Breast epithelium (tissue), 4 donors: ENCODE measurements at places on chromosomes 3 and 15.

- DNase-seq: no peak
These were observed 139.9 kb downstream of the ROBO2 start for GRCh38 chr3:77179762-77180161.

- no peak for DNase-seq
These were observed 9.8 kb upstream of the SNRPN start for GRCh38 chr15:24944954-24945353.

- DNase-seq: no peak
These were observed 295.7 kb downstream of the UNC13C start for GRCh38 chr15:54273928-54274327.

DNA sequence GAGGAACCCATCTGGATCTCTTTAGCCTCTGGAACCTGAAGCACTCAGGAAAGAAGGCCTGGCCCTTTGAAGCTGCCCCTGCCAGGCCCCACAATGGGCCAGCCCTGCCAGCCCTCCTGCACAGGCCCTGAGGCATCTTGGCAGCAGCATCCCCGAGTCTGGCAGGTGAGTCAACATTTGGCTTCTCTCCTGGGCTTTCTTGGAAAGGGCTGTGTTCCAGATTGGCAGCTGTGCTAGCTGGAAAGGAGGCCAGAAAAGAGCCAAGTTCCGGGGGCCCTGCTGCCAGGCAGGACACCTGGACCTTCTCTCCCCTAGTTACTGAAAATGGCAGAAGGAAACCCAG, 187.2 kb downstream of the SHQ1 start:
- DNase-seq: peak; percentile 93

- no peak for DNase-seq
These were observed 126.4 kb downstream of the ADAMTS9 start for GRCh38 chr3:64561325-64561843.

DNA sequence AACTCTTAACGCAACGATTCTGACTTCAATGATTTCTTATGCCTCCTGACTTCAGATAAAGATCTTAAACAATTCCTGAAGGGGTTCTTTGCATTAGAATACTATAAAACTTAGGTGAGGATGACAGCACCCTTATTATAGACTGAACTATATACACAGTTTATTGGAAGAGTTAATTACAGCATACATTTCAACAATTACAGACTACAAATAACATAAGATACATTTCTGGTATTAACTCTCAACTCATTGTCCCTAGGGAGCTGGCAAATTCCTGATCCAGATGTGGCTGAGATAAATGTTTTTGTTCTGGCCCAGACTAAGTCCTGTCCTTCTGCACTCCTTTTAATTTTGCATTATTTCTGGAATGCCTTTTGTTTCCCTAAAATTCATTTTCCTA, 155.5 kb upstream of the TMC3 start:
- DNase-seq: no peak

GRCh38 chr3:81624756-81625155, 136.7 kb downstream of the GBE1 start:
- DNase-seq: no peak

DNA sequence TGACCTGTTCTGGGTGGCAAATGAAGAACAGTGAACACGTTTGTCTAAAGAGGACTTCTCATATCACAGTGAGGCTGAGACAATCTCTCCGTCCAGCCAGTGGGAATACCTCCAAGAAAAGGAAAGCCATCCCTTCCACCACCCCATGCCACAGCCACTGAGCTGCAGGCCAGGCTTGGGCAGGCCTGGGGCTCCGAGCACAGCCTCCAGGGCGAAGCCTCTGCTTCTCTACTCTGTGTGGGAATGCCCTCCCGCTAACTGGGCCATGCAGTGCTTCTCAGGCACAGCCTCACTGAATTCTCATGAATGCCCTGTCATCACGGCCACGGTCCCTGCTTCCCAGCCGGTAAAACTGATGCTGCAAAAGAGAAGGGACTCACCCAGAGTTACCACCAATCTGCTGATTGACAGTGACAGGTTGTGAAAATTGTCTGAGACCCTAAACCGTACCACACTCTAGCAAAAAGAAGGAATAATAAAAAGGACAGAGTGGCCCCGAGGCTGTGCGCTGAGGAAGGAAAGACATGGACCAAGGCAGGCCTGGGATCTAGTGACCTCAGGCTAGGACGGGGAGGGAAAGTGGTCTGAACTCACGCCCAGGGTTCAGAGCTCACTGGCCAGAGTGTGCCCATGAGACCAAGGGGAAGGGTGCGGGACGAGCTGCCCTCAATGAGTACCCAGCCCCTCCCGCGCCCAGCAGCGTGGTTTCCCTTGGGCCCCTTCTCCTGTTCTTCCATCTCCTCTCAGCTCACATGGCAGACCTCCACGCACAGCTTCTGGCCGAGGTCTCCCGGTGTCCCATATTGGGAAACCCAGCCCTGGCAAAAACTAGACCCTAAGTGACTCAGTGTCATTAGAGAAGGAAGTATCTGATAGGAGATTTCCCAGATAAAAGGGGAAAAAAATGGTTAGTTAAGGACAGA, 52.8 kb downstream of the DHX30 start:
- no peak for DNase-seq

- no peak for DNase-seq
These were observed 19.2 kb upstream of the UBE2Q2 start for GRCh38 chr15:75823860-75824613.

DNA sequence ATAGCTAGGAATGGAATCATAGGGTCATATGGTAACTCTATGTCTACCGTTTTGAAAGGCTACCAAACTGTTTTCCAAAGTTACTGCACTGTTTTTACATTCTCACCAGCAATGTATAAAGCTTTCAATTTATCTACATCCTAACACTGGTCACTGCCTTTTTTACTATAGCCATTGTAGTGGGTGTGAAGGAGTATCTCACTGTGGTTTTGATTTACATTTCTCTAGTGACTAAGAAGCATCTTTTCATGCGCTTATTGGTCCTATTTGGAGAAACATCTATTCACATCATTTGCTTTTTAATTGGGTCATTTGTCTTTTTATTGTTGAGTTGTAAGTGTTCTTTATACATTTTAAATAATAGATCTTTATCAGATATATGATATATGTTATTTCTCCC, 53.3 kb downstream of the PIK3R4 start:
- DNase-seq: no peak

- no peak for DNase-seq
These were observed at the start of gene GHRL for GRCh38 chr3:10292505-10293419. TSS of gene GHRL (minus strand) at chr3:10292947. CDS start at chr3:10290180, 2,767 bp downstream.

DNA sequence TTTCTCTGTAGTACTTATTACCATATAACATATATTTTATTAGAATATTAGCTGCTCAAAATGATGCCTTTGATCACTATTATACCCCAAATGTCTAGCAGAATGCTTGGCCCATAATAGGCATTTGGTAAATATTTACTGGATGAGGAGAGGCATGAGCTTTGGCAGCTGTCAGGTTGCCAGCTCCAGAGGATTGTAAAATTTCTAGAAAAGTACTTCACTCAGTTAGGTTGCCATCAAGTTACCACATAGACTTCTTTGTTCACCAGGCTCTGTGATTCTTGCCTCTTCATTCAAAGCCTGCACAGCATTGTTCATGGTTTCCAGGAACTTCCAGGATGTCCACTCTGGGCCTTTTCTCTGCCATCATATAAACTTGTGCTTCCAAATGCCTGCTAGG, 582.8 kb downstream of the PDCD6IP start:
- no peak for DNase-seq

- DNase-seq: no peak
These were observed 227.7 kb upstream of the CNTN3 start for GRCh38 chr3:74842141-74842540.

DNA sequence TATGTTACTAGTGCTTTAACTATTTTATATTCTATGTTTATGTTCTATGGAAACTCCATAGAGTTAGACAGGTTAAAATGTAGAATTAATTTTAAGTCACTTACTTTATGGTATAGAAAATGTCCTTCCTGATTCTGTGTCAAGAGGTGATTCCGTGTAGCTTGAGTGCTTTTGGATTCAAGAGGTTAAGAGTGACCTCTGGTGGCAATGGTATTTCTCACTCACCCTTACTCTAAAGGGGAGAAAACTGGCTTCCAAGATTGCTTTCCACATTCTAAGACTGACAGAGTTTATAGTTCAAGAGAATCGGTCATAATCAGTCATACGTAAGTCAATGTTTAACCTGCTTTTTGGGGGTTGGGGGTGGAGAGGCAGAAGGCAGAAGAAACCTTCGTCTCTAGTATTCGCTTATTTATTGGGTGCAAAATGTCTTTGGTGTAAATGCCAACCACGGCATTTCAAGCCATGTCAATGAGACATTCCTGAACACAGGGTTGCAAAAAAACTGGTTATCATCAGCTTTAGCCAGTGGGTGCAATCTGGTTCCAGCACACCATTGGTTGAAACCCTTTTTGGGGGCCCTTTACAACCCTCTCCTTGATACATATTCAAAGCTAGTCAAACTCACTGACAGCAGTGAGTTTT, 92.0 kb upstream of the VGLL3 start:
- no peak for DNase-seq

- DNase-seq: no peak
These were observed 20.3 kb downstream of the NIT2 start for GRCh38 chr3:100354850-100355249.

DNA sequence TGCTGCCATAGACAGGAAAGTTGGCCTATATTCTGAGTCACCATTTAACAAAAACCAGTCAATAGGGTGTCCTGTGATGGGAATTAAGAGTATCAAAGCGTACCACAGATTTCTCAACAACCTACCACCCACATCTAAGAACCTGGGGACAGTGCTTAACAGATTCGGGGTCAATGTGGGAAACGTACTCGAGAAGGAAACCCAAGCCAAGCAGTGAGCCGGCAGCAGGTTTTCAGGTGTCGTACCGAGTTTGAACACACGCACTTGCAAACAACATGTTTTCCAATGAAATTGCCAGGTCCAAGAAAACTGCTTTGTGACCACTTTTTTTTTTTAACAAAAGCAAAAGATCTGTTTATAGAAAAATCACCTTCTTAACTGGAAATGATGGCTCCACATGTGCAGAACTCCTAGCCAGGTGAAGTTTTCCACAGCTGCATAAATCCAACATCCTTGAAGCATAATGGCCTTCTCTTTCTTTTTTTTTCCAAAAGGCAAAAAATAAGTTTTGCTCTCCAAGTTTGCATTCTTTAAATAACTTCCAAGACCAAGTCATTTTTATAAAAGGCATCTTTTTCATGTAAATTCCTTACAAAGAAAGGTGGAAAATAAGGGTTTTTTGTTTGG, 45.7 kb downstream of the ADAMTS17 start:
- no peak for DNase-seq

- no peak for DNase-seq
These were observed 17.3 kb downstream of the ZDHHC19 start for GRCh38 chr3:196193736-196194541.

GRCh38 chr3:350871-351371, 154.4 kb downstream of the CHL1 start:
- no peak for DNase-seq

GRCh38 chr3:105836533-105836932, 32.3 kb downstream of the CBLB start:
- DNase-seq: no peak

DNA sequence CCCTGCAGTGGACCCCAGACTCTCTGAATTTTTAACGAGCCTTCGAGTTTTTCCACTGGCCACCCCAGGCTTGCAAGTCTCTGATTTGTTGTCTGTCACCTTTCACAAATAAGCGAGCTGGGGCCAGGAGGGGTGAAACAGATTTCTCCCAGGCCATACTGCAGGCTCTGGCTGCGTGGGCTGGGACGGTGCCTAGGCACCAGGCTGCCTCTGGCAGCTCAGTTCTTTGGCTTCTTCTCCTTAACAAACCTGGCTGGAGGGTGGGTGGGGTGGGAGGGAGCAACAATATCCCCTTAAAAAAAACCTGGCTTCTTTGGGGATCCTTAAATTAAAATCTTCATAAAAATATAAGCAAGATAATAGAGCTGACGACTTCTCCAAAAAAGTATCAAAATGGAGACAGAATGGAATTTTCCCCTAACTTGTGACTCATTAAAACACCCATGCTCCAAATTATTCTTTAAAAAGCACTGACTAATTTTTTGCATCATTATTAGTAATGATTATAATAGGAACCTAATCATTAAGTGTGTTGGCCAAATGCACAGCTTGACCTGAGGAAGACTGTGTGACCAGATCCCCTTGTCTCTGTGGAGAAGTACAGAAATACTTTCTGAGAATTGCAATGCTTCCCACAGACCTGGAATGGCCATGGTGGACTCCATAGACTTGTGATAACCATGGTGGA, 84.1 kb downstream of the SNRK start:
- DNase-seq: no peak

GRCh38 chr15:52529341-52529924, 753 bp upstream of the MYO5A start:
- DNase-seq: no peak

- no peak for DNase-seq
These were observed 8.2 kb downstream of the ALG3 start for GRCh38 chr3:184240384-184241140.
